ENCODE measurements at places on chromosomes 7 and 10. TPM values are rescaled to one million over a fixed set of nuclear protein-coding genes. Genes with fewer than 3 reads are reported as not detected.
A peak's percentile ranks its signal among the peaks of the same experiment; 100 is the strongest.

- no peak for DNase-seq
- H3K27ac ChIP-seq: no peak overlapping the region
- H3K4me1 ChIP-seq: no peaks in the 10 kb centered on the region
- H3K36me3 ChIP-seq: peaks cover 29% of the 10 kb centered on the region
Measured at GRCh38 chr10:72561745-72562166, 64.1 kb downstream of the MICU1 start.

DNA sequence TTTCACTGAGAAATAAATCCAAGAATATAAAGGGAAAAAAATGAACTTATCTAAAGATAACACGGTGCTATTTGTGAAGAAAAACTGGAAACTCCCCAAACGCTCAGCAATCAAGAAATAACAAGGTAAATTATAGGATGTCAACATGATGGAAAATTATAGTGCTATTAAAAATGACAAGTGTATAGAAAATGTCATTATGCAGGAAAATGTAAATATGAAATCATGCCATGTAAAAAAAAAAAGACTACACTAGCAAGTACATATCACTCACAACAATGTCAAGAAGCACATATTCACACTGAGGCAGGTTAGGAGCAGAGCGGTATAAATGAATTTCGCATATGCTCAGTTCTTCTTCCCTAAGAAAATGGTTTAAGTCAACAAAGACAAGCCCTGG is 27.7 kb downstream of the KLRG2 start:
- H3K27ac ChIP-seq: no peak overlapping the region
- no peaks in the 10 kb centered on the region for H3K27me3 ChIP-seq
- no peak for DNase-seq
- H3K4me3 ChIP-seq: no peak overlapping the region

NXPH1 gene
- not detected for total RNA-seq

DNA sequence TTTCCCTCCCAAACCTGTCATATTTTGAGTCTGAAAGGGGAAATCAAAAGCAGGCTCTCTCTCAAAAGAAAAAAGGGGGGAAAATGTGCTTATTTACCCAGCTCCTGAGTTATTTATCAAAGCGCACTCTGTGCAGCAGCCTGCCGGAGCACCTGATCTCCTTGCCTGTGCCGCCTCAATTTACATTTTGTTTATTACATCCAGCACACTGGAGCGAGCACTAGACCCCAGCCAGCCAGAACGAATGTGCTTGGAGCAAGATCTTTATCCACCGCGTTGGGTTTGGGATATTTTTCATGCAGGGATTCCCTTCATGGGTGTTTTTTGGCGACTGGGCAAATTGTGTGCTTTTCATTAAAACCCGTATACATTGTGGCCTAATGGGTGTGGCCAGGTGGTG is 161.9 kb upstream of the INSYN2A start:
- no peak overlapping the region for H3K4me3 ChIP-seq
- DNase-seq: no peak
- no peaks in the 10 kb centered on the region for H3K4me1 ChIP-seq
- H3K27me3 ChIP-seq: no peaks in the 10 kb centered on the region

- no peaks in the 10 kb centered on the region for H3K27me3 ChIP-seq
- H3K4me1 ChIP-seq: no peaks in the 10 kb centered on the region
- H3K27ac ChIP-seq: no peak overlapping the region
- peaks cover 18% of the 10 kb centered on the region for H3K36me3 ChIP-seq
- no peak overlapping the region for H3K4me3 ChIP-seq
Measured at GRCh38 chr7:1009747-1010146, 26.8 kb downstream of the CYP2W1 start.

GRCh38 chr10:97644936-97645335 is 4.5 kb downstream of the PI4K2A start:
- peaks cover 42% of the 10 kb centered on the region for H3K4me1 ChIP-seq
- no peak overlapping the region for H3K4me3 ChIP-seq
- H3K36me3 ChIP-seq: peaks cover 6% of the 10 kb centered on the region
- no peak for DNase-seq
- no peaks in the 10 kb centered on the region for H3K27me3 ChIP-seq

RNF32 gene
- 1.9 TPM for total RNA-seq

DNA sequence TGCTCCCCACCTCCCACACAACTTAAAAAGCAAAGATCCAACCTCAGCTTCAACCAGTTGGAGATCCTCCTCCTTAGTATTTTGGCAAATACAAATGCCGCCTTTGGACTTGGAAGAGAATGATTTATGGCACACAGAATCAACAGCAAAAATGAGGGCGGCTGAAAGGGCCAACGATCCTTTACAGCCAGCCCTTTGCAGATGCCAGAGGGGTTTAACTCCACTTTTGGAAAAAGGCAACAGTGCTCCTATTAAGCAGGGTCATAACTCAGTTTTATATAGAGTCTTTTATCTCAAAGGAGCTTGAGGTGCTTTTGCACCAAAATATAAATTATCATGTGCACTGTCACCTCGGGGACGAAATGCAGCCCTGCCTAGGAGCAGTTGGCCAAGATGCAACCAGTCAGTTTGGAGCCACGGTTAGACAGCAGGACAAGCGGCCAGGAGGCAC is 56.7 kb upstream of the JCAD start:
- no peak overlapping the region for H3K27ac ChIP-seq
- H3K4me3 ChIP-seq: no peak overlapping the region
- no peaks in the 10 kb centered on the region for H3K27me3 ChIP-seq
- H3K36me3 ChIP-seq: no peaks in the 10 kb centered on the region
- no peak for DNase-seq

IQUB gene
- total RNA-seq: 0.75 TPM

DNA sequence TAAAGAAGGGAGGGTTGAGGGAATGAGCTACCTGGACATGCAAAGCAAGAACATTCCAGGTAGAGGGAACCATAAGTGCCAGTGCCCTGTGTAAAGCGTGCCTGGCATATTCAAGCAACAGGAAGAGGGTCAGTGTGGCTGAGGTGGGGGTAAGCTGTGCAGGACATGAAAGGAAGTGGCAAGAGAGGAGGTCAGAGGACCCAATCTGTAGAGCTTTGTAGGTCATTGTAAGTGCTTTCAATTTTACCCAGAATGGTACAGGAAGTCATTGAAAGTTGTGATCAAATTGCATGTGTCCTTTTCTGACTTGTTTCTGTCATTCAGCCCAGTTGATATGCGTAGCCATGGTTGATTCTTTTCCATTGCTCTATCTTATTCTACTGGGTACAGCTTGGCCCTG is 156.6 kb downstream of the NOC3L start:
- no peaks in the 10 kb centered on the region for H3K36me3 ChIP-seq
- H3K4me1 ChIP-seq: peaks cover 13% of the 10 kb centered on the region
- H3K27ac ChIP-seq: no peak overlapping the region
- no peaks in the 10 kb centered on the region for H3K27me3 ChIP-seq

ADIRF gene
- 155 TPM for total RNA-seq

DNA sequence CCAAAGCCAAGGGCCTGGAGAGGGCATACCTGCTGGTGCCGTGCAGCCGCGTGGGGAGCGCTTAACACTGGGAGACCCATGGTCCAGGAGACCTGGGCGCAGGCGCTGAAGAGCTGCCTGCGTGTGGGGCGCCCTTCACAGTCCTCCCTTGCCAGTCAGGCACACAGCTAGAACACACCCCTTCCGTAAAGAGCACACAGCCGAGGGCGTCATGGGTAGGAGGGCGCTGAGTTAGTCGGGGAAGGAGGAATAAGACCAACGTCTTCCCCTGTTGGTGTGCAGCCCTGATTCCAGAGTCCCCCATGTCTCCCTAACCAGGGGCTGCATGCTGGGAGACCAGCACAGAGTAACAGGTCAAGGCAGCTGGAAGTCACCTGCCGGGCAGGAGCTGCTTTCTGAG is 273.9 kb downstream of the USP6NL start:
- no peak overlapping the region for H3K4me3 ChIP-seq
- DNase-seq: peak; percentile 65
- no peak overlapping the region for H3K27ac ChIP-seq
- H3K4me1 ChIP-seq: no peaks in the 10 kb centered on the region
- peaks cover 8% of the 10 kb centered on the region for H3K36me3 ChIP-seq
- H3K27me3 ChIP-seq: no peaks in the 10 kb centered on the region

UCMA gene
- total RNA-seq: not detected

BET1 gene
- 24.3 TPM for total RNA-seq

TUBAL3 gene
- total RNA-seq: not detected

DNA sequence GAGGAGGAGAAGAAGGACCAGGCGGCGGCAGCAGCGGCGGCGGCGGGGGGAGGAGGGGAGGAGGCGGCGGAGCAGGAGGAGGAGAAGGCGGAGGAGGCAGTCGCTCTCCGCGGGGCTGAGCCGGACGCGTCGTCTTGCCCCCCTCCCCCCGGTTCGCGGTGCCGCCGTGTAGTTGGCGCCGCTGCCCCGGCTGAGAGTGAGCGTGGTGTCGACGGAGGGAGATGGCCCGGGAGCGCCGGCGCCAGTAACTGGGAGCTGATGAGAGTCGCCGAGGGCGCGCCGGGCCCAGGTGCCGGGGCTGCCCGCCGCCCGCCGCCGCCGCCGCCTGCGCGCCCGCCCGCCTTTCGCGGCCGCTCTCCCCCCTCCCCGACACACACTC is 257 bp downstream of the WAC start:
- peaks cover 45% of the 10 kb centered on the region for H3K4me1 ChIP-seq
- peak overlapping the region; percentile 91 for H3K4me3 ChIP-seq
- peaks cover 35% of the 10 kb centered on the region for H3K36me3 ChIP-seq

DNA sequence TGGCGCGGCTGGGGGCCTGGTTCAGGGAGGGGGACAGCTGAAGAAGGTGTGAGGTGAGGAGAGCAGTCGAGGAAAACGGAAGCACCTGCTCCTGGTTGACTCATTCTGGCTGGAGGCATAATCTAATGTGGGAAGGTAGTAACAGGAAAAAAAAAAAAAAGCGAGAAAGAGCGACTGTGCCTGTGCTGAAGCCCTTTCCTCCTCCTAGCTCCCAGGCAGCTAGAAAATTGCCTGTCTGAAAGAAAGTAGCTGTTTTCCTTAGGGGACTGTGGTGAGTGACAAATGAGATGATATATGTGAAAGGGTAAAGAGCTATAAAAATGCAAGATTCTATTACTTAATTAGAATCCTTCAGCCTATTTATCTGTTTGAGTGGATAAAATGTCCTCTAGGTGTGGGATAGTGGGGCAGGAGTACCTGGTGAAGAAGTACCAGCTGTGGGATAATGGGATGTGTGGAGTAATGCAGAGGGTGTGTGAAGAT is 4.9 kb upstream of the MEST start:
- H3K36me3 ChIP-seq: no peaks in the 10 kb centered on the region
- peak overlapping the region; percentile 63 for H3K4me3 ChIP-seq
- H3K4me1 ChIP-seq: peaks cover 39% of the 10 kb centered on the region
- peaks cover 4% of the 10 kb centered on the region for H3K27me3 ChIP-seq
- DNase-seq: no peak
- no peak overlapping the region for H3K27ac ChIP-seq

GRCh38 chr7:136976504-136977251 is 108.2 kb downstream of the CHRM2 start:
- H3K36me3 ChIP-seq: no peaks in the 10 kb centered on the region
- no peak for DNase-seq
- H3K27ac ChIP-seq: no peak overlapping the region
- no peaks in the 10 kb centered on the region for H3K27me3 ChIP-seq
- no peaks in the 10 kb centered on the region for H3K4me1 ChIP-seq

DNA sequence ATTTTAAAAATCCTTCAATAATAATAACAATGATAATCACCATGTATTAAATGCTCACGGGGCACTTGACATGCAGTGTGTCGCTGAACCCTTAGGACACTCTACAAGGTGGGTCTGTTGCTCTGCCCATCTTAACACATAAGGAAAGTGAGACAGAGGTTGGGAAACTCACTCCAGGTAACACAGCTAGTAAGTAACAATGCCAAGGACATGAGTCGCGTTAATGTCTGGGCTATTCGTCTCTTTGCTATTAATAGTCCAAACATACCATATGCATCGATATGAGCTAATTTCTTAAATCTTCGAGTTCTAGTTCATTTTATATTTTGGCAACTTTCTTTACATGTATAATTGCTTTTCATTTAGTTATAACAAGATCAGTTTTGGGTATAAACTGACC is 79.5 kb downstream of the BEND7 start:
- H3K27ac ChIP-seq: no peak overlapping the region
- peaks cover 12% of the 10 kb centered on the region for H3K36me3 ChIP-seq
- H3K4me3 ChIP-seq: no peak overlapping the region
- DNase-seq: no peak
- H3K27me3 ChIP-seq: no peaks in the 10 kb centered on the region

DNA sequence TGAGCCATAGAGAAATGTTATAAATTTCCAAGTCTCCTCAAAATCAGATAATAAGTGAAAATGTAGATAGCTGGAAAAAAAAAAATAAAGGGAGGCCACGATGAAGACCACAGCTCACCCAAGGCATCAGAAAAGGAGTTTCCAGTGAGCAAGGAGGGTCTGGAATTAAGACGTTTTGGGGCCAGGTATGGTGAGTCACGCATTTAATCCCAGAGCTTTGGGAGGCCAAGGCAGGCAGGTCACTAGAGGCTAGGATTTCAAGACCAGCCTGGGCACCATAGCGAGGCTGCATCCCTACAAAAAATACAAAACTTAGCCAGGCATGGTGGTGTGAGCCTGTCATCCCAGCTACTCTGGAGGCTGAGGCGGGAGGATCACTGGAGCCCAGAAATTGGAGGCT is 65.5 kb downstream of the ASB13 start:
- no peak overlapping the region for H3K4me3 ChIP-seq
- DNase-seq: no peak
- no peaks in the 10 kb centered on the region for H3K4me1 ChIP-seq
- H3K27ac ChIP-seq: no peak overlapping the region
- H3K27me3 ChIP-seq: no peaks in the 10 kb centered on the region

AEBP1 gene
- total RNA-seq: 272 TPM

CYP2C18 gene
- 1.1 TPM for total RNA-seq

DNA sequence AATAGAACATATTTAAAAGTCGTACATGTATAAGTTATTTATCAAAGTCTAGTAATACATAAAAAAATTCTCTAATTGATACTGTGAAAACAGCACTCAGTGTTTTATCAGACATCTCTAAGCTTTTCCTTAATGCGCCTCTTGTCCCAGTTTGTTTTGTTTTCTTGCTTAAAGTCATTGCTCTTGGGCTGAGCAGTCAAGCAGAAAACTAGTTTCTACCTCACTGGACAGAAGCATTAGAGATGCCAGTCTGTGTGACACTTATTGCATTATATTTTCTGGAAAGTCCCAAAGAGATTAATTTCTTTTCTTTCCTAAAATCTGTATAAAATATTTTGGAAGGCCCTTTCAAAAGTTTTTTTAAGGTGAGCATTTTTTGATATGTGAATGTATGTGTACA is 236.2 kb downstream of the PCLO start:
- no peak overlapping the region for H3K27ac ChIP-seq
- no peaks in the 10 kb centered on the region for H3K27me3 ChIP-seq
- no peak for DNase-seq
- H3K4me1 ChIP-seq: no peaks in the 10 kb centered on the region
- no peaks in the 10 kb centered on the region for H3K36me3 ChIP-seq
